Activated CD4-positive, alpha-beta T cell treated with anti-CD3 and anti-CD28 coated beads, Interleukin-2, amount 10 ng/mL, durations not matched to agents 24 days and 14 days (primary cell): ENCODE measurements at places on chromosomes 5 and 9. TPM values are rescaled to one million over a fixed set of nuclear protein-coding genes. Genes with fewer than 3 reads are reported as not detected.

- no peak for DNase-seq
Observed at GRCh38 chr9:8408575-8409190, 609.1 kb upstream of the DMAC1 start.

DNA sequence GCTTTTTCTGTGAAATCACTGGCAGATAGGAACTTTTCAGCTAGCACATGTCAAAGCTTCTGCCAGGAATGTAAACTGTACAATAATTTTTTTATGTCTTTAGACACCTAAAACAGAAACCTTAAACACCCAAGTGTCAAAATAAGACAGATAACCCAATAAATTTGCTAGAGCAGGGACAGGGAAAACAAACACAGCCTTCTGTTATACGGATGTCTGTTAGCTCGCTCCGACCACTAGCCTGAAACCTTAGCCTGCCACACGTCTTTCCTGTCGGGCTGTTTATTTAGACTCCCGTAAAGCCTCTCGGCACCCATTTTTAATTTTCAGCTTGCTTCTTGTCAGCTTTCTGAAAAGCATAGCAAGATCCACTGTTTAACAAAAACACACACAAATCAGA lies 355.4 kb upstream of the SLC24A2 start:
- DNase-seq, result no peak

GRCh38 chr9:100052375-100052774 lies 46.4 kb downstream of the ERP44 start:
- DNase-seq, result no peak

- no peak for DNase-seq
Observed at GRCh38 chr5:179975713-179976134, 68.0 kb upstream of the TBC1D9B start.

DNA sequence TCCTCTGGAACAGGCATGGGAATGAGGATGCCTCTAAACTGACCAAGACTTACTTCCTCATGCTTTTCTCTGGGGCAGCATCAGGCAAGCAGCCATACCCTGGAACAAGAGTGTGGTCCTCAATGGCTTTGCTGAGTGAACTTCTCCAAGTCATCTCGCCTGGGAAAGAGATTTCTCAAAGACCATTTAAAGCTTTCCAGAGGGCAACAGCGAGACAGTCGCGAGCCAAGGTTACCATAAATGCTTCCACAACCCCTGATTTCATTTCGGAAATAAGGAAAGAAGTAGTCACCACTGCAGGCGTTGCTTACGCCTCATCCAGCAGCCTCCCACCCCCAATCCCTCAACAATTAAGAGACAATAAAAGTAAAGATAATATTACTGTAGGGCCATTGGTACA lies 1.1 kb upstream of the SNCAIP start:
- no peak for DNase-seq

DNA sequence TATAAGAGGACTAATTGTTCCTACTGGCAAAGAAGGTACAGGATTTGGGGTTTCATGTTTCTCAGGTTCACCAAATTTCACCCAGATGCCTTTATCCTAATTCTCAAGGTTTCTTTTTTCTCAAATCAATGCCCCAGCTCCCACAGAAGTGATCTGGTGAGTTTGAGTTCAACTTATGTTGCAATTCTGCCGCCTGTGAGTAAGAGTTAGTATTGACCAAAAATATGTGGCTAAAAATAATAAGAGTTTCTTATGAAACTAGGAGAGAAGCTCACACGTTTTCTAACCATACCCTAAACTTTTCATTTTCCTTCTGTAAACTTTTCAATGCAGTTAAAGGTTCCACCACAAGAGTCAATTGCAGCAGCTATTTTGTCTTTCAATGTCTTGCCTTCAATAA lies 15.1 kb downstream of the SLCO6A1 start:
- DNase-seq, result no peak

- no peak for DNase-seq
Observed at GRCh38 chr5:151002250-151002649, 18.1 kb upstream of the GPX3 start.

GRCh38 chr5:163642904-163643303 lies 137.5 kb downstream of the MAT2B start:
- DNase-seq, result no peak

DNA sequence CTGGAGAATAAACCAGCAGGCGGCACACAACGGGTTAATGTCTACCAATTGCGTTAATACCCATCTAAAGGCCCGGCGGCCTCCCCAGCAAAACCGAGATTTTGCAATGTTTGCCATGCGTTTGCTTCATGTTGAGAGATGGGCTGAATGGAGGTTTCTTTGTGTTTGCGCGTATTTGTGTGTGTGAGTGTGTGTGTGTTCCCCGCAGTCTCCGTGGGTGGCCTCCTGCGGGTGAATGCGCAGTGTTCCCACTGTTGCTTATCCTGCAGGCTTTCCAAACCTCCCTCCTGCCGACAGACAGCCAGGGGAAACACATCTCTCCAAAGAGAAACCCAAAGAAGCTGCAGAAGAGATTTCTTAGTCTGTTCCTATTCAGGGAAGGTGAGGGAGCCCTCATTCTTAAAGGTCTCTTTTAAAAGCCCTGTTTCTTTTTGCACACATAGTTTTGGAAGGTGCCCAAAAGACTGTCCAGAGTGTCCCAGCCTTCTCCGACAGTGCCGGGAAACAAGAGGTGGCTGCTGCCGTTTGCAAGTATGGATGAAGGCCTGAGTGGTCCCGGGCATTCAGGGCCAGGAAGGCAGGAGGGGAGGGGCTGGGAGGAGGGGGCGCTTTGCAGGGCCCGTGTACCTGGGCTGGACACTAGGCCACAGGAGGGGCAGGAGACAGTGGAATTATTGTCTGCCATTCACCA lies 103.8 kb upstream of the ERCC6L2 start:
- no peak for DNase-seq

- no peak for DNase-seq
Observed at GRCh38 chr5:125331987-125332598, 585.7 kb upstream of the ZNF608 start.

- no peak for DNase-seq
Observed at GRCh38 chr5:23001120-23001519, 148.0 kb upstream of the CDH12 start.

- no peak for DNase-seq
Observed at GRCh38 chr9:100219347-100219746, 120.3 kb downstream of the INVS start.

DNA sequence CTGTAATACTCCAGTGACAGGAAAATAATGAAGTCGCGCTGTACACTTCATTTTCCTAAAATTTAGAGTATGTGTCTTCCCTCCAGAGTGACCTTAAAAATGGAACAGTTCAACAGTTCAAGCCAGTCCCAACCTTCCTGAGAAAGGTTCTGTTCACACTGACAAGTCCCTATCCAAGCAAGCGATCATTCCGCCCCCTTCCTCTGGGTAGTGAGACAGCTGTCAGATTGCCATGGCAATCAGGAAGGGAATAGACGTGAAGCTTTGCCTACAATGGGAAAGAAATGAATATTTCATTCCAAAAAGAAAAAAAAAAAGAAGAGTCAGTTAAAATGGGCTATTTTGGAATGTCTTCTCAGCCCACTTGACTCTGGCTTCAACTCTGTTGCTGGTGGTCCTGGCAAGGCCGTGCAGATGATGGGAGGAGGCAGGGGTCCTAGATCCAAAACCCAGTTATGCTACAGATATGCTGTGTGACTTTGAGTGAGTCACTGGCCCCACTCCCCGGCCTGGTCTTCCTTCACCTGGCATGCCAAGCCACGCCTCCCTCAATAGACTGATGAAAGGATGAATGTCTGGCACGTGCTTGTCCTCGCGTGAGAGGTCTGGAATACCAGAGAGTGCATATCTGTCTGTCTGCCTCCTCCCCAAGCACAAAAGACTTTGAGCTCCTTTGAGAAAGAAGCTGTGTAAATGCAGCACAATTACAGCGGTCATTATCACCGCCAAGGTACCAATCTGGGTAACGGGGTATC lies 165.8 kb upstream of the WWC1 start:
- DNase-seq, result no peak

GRCh38 chr5:67669916-67670315 lies 473.3 kb upstream of the CD180 start:
- DNase-seq, result peak; percentile 23

The HAPLN1 gene
- total RNA-seq, result not detected in 2 replicates

The MSMP gene
- 0.88 TPM in 1 of 2 replicates, not detected in the other for total RNA-seq

The PPP3R2 gene
- total RNA-seq, result not detected in 2 replicates

The EQTN gene
- total RNA-seq, result not detected in 2 replicates

The CNTLN gene
- 1.6 and 2.3 TPM in 2 replicates for total RNA-seq

The PKD2L2 gene
- total RNA-seq, result not detected in 2 replicates
